SJSA1 (cell line): ENCODE measurements at places on chromosomes 13 and 19. TPM values are rescaled to one million over a fixed set of nuclear protein-coding genes. Genes with fewer than 3 reads are reported as not detected.

DNA sequence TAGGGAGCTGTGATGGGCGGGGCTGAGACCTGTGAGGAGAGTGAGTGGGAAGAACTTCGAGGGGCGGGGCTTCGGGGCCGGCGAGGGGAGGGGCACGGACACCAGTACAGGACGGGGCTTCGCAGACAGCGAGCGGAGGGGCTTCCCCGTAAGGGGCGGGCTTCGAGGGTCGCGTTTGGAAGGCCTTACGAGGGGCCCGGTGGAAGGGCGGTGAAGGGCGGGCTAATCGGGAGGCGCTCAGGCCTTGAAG is 4.1 kb upstream of the EMP3 start:
- no peak for DNase-seq

DNA sequence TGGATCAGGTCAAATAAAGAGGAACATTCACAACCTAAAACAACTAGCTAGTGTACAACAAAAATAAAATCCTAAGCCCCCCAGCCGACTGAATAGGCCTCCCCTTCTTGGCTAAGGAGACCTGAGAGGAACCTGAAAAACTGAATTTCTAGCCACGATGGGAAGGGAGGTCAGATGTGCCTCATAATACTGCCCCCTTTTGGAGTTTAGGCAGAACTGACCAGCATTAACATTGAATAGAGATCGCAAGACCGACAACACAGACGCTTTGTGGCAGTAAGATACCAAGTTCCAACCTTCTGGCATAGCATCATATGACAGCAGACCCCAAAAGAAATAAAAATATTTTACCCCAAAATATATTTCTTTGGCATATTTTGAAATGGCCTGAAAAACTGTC is 15.9 kb downstream of the CBY2 start:
- no peak for DNase-seq

DNA sequence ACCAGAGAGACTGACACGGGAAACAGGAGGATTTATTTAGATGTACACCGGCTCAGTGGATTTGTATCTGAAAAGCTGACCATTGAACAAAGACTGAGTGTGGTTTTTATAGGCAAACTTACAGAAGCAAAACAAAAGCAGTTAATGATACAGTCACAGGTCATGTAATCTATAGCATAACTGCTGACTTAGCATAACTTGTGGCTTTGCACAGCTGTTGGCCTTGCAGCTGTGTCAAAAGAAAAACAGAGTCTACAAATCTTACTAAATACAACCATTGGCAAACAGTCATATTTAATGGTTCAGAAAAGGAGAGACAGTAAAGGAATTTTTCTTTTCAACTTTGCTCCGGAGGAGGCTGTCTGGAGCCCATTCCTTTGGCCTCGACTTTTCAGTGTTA is 2.3 kb upstream of the ILF3 start:
- no peak for DNase-seq

DNA sequence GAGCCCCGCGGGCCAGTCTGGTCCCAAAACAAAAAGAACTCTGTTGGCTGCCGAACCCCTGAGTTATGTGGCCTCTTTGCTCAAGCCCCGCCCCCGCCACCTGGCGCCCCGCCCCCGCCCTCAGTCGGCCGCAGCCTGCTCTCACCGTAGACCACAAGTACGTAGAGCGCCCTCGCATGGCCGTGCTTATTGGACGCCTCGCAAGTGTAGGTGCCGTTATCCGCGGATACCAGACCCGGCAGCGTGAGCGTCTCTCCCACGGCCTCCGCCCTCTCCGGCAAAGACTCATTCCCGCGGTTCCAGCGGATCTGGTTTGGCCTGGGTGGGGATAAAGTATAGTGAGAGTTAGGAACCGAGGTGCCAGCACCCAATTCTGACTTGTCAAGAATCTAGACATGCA is 5.5 kb upstream of the ZNF428 start:
- no peak for DNase-seq

Gene SMIM44
- total RNA-seq = not detected in 2 replicates
